Hippocampal formation (tissue), 2 donors: ENCODE measurements at places on chromosomes 3 and 15.
A peak's percentile ranks its signal among the peaks of the same experiment; 100 is the strongest.

- no peak for DNase-seq
These were observed 314.0 kb upstream of the CDIN1 start for GRCh38 chr15:36265422-36265821.

DNA sequence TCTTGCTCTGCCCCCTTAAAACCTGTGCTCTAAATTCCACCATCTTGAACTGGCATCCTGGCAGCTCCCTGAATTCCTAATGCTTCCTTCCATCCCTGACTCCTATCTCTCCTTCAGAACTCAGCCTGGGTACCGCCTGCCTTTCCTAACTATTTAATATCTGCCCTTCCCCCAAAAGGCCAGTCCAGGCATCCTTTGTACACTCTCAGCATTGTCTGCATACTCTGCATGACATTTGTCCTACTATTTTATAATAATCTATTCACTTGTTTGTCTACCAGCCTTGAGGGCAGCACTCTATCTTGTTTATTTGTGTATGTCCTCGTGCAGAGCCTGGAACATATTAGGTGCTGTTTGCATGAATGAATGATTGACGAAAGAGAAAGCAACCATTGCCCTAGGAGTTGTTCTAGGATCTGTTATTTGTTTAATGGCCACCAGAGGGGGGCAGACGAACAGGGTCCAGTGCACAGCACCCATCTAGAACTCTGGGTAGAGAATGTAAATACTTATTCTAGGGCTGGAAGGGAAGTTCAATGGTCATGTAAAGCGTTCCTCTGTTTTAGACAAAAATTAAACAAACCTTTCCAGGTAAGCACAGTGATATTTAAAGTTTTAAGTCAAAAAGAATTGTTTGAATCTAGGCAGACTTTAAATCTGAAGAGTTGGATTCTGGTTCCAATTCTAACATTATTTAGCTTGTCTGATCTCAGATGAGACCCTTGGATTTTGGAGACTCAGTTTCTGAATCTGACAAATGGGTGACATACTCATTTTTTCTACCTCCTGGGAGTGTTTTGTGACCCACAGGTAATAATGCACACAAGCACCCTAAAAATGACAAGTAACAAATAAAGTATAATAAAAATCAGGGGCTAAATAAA, 125.8 kb upstream of the GALNT15 start:
- peak; percentile 87 for DNase-seq

DNA sequence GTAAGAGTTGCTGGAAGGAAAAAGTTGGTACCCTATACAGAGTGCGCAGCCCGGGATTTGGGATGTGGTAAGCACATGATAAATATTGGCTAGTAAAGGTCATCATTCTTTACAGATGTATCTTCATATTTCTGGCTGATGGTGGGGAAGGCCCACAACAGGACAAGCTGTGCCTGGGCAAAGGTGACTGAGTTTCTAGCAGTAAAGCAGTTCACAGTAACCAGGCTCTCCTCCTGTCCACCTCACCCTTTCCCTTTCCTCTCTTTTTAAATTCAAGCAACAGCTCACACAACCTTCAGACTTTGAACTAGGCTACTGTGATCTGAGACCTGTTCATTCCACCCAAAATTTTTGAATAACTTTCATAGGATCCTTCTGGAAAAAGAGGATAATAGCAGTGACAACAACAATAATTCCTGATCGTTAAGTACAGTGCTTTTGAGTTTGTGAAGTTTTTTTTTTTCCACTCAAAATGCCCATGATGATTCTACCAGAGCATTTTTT, 145.9 kb upstream of the TBL1XR1 start:
- DNase-seq = no peak

DNA sequence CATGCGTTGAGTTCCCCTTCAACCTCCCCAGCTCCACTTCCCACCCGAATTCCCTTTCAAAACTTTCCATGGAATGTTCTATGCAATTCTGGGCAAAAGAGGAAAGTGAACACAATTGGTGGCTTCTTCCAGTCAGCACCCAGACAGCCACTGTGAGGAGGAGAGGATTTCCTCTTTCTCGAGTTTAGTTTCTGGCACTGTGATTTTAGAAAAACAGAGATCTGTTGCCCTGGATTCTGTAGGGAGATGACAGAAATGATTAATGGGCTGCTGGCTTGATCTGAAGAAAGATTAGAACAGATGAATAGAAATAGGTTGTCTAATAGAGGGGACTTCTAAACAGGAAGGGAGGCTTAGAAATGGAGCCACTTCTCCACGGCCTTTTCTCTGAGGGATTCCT, 172.0 kb downstream of the MCTP2 start:
- DNase-seq = no peak

- DNase-seq = no peak
These were observed 319.8 kb downstream of the LRTM1 start for GRCh38 chr3:54608041-54608440.
